ENCODE measurements at places on chromosomes 4 and X. TPM values are rescaled to one million over a fixed set of nuclear protein-coding genes. Genes with fewer than 3 reads are reported as not detected.

GRCh38 chr4:76716658-76717057 is 181.3 kb downstream of the SOWAHB start:
- DNase-seq, result no peak

DNA sequence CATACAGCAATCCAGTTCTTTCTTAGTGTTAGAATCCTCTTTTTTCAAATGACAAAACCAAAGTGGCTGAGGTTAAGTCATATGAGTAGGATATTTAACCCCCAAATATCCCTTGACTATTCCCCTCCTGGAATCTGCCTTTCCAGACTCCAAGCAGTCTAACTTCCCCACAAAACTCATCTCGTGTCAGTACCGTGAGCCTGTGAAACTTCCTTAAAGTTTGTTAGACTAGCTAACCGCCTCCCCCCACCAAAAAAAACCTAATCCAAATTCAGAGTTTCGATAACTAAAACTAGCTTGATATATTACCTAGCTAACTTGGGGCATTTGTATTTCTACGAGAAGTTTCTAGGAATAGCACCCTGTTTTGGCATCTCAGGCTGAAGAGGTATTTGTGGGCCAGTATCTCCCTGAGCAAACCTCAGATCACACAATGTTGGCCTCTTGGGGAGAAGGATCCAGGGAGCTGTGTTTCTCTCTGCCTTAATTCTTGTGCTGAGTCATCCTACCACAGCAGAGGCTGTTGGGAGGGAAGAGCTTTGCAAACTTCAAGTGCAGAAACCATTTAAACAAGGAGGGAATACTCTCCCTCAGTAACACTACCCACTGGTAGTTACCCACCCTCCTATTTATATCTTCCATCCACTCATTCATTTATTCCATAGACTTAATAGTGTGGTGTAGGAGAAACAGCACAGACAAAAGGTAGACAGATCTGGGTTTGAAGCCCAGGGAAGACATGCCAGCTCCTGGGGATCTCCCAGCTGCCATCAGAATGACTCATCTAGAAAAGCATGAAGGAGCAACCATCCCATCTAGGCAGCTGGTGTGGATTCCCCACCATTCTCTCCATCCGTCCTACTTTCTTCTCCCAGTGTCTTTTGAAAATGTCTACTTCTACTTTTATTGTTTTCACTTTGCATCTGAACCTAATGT is 39.3 kb upstream of the TXK start:
- DNase-seq, result no peak

DNA sequence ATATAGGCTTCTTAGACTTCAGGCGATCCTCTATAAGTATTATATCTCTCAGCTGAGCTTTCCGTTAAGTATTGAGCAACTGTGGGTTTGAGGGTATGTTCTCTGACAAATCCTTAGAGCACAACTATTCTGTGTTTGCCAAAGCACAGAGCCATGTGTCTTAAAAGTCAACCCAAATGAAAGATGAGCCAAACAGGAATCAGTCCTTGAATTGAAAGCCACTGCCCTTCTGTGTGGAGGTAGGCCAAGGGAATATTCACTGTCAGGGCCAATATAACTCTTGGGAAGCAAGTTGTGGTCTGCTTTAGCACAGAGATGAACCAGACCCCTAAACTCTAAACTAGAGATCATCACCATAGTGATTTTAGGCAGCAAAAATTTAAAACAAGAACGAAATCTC is 164.0 kb downstream of the STAG2 start:
- DNase-seq, result no peak

DNA sequence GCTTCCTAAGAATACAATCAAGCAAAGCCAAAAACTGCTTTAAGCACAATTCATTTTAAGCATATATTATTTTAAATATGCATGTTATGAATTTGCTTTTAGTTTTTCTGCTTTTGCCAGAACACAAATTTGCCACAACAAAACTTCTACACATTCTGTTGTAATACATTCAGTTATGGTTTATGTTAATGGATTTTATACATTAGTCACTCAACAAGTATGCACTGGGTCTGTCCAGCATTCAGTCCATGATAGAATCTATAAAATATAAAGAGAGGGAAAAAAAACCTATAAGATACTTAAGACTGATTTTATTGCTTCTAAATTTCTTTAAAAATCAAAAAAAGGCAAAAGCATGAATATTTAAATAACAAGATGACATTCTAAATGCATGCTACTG is 22.2 kb downstream of the IQCM start:
- no peak for DNase-seq

- DNase-seq, result no peak
Observed at GRCh38 chr4:52864793-52865192, 2.7 kb downstream of the RASL11B start.

GRCh38 chrX:149950681-149951080 is 12.4 kb upstream of the EOLA2 start:
- DNase-seq, result no peak

- DNase-seq, result no peak
Observed at GRCh38 chr4:148515248-148515647, 73.0 kb upstream of the NR3C2 start.

DNA sequence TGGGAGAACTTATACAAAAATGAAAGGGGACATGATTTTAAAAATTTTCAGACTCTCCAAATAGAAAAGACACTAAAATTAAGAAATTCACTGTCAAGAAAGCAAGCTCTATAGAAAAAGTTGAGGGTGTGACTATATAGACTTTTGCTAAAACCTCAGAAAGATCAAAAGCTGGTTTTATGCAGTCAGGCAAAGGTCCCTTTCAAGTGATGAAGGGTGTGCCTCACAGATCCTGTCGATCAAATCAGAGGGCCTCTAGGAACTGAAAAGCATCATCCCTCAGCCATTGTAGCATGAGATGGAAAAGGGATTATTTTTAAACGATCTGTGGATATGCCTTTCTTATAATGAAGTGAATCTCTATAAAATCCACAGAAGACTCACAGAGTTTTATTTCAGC is 116.5 kb downstream of the FAM13A start:
- no peak for DNase-seq

- no peak for DNase-seq
Observed at GRCh38 chrX:39551762-39552161, 546.0 kb downstream of the BCOR start.

DNA sequence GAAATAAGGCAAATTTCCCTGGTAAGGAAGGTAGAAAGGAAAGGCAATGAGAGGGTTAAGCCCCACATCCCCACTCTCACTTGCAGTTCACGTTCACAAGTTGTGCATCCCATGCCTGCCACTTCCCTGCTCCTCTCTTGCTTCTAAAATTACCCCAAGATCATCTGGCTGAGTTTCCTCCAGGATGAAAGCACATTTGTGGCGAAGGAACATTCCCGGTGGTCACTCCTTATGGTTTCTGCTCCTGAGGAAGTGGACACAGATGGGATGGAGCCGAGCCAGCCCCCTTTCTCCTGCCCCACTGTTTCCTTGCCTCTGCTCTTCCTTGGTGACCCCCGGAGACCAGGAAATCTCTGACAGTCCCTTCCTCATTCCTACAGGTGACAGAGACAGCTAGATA is 37.5 kb downstream of the SPINK2 start:
- DNase-seq, result no peak

DNA sequence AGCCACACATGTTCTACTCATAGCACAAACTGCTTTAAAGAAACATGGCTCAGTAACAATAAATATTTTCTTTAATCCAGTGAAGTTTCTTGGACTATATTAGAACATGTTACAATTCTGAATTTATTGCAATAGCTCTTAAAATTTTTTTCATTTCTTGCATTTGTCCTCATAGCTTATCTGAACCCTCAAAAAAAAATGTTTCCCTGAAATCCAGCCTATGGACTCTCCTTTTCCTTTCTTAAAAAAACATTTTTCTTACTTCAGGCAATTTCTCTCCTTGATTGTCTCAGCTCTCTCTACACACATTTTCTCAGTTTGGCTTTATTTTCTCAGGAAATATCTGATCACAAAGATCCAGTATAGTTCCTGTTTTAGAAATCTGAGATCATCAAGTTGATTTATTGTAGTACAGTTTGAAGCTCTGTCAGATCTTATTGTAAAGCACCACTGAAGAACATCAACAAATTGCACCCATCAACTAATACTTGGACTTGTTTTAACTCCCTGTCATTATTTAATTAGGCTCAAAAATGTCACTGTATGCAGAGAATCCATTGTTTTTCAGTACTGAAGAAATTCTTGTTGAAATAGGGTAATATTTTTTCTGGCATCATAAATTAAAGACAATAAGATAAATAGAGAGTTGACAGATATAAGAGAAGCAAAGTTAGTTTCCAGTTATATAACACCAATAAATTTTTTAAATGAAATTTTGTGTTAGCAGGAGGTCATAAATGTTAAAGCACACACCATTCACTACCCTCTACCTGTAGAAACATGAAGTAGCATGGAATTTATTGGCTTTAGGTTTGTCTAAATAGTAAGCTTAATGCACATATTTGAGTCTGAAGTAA is 317.7 kb downstream of the ARHGAP24 start:
- DNase-seq, result no peak

GRCh38 chr4:74316397-74316796 is 8.1 kb downstream of the EPGN start:
- DNase-seq, result no peak

GRCh38 chrX:113586281-113586898 is 745.8 kb upstream of the AMOT start:
- DNase-seq, result no peak

- DNase-seq, result peak; percentile 52
Observed at GRCh38 chr4:136281307-136281706, 1251.0 kb downstream of the PCDH18 start.

DNA sequence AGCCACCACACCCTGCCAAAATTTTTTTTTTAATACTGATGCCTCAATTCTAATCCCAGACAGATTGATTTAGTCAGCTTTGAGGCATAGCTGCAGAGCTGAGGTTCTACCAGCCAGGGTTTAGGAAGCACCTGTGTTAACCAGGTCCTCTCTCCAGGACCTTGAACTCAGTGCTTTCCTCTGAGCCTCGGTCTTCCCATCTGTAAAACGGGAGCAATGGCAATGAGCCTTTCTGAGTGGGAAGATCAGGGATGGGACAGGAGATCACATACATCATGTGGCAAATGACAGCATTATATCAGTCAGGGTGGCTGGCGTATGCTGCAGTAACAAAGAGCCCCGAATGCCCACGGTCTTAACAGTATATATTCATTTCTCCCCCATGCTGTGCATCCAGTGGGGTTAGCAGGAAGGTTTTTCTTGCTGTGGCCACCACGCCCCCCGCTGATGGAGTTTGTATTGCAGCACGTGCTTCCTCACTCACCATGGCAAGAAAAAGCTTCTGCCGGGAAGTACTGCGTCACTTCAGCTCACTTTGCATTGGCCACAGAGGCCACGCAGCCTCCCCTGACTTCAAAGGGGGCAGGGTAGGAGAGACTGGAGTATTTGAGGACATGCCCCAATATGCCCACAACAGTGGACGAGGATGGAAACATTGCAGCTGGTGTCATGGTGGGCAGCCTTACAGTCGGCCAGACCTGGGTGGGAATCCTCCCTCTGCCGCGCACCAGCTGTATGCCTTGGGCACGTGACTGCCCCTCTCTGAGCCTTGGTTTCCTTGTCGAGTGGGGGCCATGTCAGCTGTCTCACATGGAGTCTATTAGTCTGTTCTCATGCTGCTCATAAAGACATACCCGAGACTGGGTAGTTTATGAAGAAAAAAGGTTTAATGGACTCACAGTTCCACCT is 24.1 kb upstream of the MRFAP1 start:
- no peak for DNase-seq

DNA sequence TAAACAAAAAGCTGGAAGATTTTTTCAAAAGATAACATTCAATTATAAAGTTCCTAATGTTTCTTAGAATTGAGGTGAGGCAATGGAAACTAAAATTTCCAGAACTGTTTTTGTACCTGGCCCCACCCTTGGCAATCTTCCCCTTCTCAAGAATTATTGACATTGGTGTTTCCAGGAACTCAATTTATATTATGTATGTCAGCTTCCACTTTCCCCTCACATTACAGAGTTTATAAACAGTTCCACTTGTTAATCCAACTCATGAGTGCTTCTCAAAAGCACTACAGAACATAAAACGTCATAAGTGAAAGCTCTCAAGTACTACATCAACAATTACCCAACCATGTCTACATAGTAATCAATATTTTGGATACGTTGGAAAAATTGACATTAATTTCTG is 107.4 kb downstream of the FAM13A start:
- DNase-seq, result no peak

Gene PDGFRA
- total RNA-seq, result 3.4 TPM

Gene CNGA1
- total RNA-seq, result 0.52 TPM

Gene PASD1
- not detected for total RNA-seq

Gene POU3F4
- total RNA-seq, result 1.4 TPM

Gene GYG2
- total RNA-seq, result 65.3 TPM
